ENCODE measurements at places on chromosomes 1 and 21. TPM values are rescaled to one million over a fixed set of nuclear protein-coding genes. Genes with fewer than 3 reads are reported as not detected.

DNA sequence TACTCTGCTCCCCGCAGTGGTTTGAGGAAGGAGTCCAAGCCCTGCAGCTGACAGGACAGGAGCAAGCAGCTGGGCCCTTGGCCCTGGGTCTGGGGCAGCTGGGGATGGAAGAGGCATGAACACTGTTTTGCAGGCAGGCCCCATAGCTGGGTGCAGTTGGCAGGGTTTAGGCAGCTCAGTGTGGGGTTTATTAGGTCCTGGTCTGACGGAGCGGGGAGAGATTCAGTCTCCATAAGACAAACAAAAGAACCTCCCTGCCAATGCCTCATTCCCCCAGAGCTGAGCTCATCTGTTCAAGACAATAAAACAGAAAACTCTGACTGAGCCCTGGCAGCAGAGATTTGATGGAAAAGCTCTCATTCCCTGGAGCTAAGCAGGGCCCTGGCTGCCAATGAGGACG is 37.3 kb downstream of the OLFML2B start:
- peak; percentile 66 for DNase-seq

DNA sequence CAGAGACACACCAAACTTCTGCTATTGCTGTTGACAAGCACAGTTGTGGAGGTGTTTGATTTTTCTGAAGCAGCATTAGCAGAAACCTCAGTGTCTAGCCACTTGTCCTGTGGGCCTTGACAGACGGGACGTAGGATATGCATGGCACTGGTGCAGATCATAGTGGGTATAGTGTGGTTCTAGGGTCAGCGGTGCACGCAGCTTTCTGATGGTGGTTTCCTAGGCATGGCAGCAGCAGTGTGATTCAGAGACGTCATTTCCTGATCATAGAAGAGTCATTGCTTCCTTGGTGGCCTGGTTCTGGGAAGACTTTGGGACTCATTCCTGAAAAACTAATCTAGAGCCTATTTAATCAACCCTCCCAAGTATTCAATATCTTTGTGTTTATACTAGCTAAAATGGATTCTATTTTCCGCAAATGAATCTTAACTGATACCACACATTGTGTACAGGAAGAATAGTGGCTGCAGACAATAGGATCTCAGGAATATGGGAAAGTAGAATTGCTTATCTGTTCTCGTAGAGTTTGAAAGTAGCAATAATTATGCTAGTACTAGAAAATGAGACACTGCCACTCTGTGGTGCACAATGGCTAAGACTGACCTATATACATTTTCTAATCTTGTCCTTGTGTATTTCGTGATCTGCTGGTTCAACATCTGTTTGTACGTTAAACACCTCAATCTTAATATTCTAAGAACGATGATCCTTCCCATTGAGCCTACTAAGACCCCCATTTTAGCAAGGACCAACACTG is 2.8 kb upstream of the USP1 start:
- peak; percentile 22 for DNase-seq

The AMY2A gene
- not detected for total RNA-seq

- DNase-seq: peak; percentile 85
Measured at GRCh38 chr21:38352536-38353219, 95.9 kb downstream of the KCNJ15 start.

GRCh38 chr21:26194326-26194725 is 23.8 kb upstream of the APP start:
- peak; percentile 25 for DNase-seq

The KRTAP13-2 gene
- not detected for total RNA-seq
